ENCODE measurements at places on chromosomes 6 and 20.
A peak's percentile ranks its signal among the peaks of the same experiment; 100 is the strongest.

DNA sequence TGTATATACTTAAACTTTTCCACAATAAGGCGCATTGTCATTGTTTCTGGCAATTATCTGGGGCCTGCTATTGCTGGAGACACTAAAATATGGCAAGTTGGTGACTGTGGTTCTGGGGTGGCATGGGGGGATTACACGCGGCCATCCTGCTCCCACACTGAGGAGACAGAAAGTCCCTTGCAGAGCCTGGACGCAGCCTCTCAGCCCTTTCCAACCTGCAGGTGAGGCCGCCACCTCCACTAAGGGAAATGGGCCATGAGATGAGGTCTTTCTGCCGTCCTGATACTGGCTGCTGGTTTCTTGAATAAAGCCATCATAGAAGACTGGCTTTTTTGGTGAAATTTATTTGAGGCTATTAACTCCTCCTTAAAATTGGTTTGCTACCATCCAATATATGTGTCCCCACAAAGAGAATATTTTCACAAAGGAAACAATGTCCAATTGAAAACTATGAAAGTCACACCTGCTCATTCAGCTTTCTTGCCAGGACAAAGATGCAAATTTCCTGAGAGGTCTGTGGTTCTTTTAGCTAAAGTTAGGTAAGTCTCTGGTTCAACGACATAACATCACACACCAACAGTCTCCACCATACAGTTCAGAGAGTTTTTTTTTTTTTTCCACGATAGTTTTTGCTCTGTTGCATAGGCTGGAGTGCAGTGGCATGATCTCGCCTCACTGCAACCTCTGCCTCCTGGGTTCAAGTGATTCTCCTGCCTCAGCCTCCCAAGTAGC is 13.0 kb downstream of the TXNDC5 start:
- DNase-seq: no peak

GRCh38 chr6:134082191-134082590 is 29.8 kb upstream of the SLC2A12 start:
- DNase-seq: no peak

GRCh38 chr20:53750827-53751619 is 157.4 kb upstream of the ZNF217 start:
- peak; percentile 77 for DNase-seq

- DNase-seq: no peak
Observed at GRCh38 chr6:158058171-158058651, 76.5 kb downstream of the SYNJ2 start.

DNA sequence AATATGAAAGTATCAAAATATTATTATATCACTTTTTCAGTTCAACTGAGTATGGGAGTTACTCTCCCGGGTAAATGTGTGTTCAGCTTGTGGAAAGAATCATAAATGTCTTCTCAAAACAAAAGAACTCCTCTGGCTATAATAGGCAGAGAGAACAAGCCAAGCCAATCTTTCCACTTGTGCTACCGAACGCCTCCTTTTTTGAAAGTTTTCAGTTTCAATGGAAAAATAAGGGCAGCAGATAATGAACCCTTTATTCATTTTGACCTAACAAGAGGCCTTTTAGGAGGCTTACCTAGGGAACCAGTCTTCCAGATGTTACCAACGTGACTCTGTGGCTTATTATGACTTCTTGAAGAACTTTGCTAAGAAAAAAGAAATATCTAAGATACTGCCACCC is 67.5 kb downstream of the PDE7B start:
- no peak for DNase-seq

DNA sequence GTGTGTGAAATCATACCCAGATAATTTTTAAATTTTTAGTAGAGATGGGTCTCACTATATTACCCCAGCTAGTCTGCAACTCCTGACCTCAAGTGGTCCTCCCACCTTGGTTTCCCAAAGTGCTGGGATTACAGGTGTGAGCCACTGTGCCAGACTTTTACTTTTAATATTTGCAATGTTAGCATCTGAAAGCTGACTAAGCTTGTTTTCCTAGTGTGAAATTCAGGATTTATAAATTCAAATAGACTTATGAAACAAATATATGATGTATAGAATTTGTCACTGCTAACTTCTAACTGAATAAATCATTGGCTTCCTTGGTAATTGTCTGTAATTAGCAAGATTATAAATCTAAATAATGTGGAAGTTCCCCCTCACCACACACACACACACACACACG is 58.8 kb upstream of the SLC22A23 start:
- no peak for DNase-seq

All from fibroblast of skin of back (primary cell).